ENCODE measurements at places on chromosomes 12 and 14.

DNA sequence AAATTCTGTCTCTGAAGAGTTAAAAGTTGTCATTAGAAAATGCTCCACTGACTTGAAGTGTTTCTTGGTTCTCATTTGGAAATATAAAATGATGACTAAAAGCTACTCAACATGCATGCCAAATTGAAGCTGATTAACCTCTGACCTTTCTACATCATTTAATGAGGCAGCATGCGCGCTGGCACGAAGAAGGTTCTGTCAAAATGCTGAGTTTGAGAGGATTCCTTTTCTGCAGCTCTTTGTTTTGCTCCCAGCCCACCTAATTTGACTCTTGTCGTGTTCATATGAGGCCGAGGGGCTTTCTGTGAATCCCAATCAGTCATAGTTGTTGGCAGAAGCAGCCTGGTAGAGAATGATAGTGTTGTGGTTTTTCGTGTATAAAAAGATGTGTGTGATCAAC is 153.4 kb downstream of the BRMS1L start:
- DNase-seq: no peak

DNA sequence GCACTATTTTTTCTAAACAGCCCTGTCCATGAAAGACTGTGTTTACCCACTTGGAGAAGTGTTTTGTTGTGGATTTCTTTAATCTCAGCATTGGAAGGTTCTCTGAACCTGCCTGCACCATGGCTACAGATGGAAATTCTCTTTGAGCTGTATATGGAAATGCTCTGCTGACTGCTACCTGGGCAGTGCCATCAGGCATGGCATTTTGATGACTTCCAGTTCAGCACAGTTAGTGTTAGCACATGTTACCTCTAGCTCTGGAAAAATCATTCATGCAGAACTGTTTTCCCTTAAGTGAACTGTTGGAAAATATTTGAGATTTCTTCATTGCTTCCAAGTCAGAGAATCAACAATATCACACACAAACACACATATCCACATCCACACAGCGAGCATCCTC is 52.6 kb upstream of the RIC8B start:
- no peak for DNase-seq

GRCh38 chr12:82474181-82474797 is 116.0 kb downstream of the METTL25 start:
- no peak for DNase-seq

DNA sequence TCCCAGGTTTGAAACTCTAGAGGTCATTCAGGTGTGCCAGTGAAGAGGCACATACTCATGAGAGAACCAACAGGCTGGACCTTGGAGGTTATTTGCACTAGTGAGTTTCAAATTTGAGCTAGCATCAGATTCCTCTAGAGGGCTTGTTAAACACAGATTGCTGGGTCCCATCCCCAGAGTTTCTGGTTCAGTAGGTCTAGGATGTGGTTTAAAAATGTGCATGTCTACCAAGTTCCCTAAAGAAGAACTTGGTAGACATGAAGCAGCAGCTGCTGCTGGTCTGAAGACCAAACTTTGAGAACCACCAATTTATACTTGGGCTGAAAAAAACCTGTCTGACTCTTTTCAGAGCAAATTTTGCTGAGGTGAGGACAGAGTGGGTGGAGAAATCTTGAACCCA is 61.7 kb downstream of the SUSD6 start:
- peak; percentile 71 for DNase-seq

DNA sequence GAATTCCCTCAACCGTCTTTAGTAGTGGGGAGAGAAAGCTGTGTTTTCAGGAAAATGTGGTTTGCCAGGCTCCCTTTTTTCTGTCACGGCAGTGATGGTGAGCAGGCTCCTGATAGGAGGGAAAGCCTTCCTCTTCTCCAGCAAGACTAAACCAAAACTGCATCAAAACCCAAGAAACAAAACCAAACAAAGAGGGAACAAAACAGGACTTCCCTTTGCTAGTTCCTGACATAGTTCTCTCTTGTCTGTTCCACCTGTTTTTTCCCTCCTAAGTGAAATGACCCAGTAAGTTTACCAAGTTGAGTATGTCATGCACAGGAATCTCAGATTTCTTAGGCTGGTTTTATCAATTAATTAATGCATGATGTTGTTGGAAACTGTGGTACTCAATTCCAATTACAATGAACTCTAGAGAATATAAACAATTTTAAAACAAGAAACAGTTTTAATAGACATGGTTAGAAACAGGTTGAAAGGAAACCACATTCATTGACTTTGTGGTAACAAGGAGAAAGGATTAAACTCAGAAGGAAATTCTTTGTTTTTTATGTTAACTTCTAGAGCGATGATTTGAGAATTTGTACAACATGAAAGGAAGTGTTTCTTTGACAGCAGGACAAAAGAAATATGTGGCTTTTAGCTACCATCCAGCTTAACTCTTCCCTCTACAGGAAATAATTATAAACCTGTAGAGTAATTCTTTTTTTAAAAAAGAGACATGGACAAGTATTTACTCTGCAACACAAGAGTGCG is 23.0 kb upstream of the CSRP2 start:
- DNase-seq: peak; percentile 72

DNA sequence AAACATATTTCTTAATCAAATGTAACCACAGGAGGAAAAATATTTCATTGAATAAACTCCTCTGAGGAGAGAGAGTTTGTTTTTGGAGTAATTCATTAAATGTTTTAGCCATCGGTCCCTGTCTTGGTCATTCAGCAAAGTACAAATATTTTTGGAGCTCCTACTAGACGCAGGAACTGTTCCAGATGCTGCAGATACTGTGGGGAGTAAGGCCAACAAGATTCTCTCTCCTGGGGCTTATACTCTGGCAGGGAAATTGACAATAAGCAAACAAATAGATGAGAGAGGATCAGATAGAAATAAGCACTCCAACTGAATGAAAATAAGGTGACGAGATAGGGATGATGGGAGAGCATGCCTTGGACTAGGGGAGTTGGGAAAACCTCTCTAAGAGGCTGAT is 264.1 kb downstream of the TTC8 start:
- no peak for DNase-seq

GRCh38 chr12:80766897-80767296 is 50.2 kb downstream of the MYF5 start:
- no peak for DNase-seq

DNA sequence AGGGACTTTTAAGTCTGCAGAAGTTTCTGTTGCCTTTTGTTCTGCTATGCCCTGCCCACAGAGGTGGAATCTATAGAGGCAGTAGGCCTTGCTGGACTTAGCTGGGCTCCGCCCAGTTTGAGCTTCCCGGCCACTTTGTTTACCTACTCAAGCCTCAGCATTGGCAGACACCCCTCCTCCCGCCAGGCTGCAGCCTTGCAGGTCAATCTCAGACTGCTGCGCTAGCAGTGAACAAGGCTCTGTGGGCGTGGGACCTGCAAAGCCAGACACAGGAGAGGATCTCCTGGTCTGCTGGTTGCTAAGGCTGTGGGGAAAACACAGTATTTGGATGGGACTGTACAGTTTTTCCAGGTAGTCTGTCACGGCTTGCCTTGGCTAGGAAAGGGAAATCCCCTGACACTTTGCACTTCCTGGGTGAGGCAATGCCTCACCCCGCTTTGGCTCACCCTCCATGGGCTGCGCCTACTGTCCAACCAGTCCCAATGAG is 43.7 kb downstream of the CCDC59 start:
- DNase-seq: no peak

- DNase-seq: no peak
Measured at GRCh38 chr14:50045837-50046236, 70.5 kb downstream of the VCPKMT start.

DNA sequence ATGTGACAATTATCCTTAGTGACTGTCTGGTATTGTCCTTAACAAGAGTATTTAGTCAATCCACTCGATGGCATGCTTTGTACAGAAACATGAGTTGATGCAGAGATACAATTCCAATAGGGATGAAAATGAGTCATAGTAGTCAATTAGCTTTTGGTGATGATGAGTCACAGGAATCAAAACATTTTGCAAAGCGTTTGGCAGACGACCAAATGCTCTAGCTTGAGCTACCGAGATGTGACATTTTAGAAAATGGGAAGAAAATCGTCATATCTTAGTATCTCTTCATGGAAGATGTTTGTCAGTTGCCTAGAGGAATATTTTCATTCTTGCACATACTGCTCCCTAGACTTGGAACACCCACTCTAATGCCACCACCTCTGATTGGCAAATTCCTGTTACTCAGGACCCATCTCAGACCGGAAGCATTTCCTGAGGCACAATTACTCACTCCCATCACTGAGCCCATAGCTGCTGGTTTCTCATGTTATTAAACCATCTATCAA is 95.0 kb downstream of the LMNTD1 start:
- DNase-seq: no peak

- DNase-seq: no peak
Measured at GRCh38 chr12:62732861-62733427, 202.0 kb downstream of the PPM1H start.
